ENCODE measurements at places on chromosomes 2 and 18.

DNA sequence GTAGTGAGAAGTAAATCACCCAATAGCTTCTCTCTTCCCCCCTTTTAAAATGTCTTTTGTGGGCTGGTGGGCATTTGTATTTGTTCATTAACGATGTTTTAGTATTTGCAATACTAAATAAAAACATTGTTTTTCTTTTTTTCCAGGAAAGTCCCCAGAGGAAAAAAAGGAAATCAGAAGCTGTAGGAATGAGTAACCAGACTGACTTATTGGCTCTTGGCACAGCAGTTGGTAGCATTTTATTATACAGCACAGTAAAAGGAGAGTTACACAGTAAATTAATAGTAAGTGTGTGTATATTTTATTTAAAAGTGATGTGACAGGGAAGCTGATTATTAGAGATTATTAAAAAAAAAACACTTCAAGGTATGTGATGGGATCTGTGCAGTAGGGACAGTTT is 7.4 kb downstream of the WDR43 start:
- DNase-seq, result no peak

- peak; percentile 19 for DNase-seq
Measured at GRCh38 chr2:209334188-209335017, 89.4 kb upstream of the MAP2 start.

DNA sequence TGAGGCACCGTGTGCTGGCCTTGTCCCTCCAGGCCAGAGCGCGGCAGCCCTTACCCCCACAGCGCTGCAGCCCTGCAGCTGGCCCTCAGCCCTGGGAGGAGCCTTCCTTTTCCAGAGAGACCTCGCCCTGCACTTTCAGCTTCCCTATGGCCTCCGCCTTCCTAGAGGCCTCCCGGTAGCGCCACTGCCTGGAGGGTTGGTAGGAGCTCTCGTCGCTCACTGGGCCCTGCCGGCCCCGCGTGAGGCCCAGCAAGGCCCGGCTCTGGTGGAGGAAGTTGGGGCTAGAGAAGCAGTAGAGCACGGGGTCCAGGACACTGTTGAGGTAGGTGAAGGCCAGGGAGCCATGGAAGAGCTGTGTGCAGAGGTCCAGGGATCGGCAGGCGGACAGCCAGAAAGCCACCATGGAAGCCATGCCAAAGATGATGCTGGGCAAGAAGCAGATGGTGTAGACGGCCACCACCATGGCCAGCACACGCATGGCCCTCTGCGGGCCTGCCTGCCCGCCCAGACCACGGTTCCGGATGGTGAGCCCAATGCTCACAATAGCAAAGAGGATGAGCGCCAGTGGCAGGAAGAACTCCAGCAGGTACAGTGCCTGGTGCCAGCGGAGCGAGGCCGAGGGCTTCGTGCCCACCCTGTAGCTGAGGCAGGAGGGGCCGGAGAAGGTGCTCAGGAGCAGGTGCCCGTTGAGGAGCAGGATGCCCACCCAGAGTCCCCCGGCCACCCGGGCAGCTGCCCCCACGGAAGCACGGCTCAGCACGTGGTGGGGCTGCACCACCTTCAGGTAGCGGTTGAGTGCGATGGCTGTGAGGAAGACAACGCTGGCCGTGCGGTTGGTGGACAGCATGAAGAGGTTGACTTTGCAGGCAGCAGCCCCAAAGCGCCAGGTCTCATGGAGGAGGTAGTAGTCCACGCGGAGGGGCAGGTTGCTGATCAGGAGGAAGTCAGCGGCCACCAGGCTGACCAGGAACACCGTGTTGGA is 821 bp downstream of the OXER1 start:
- no peak for DNase-seq

- no peak for DNase-seq
Measured at GRCh38 chr2:153940511-153940910, 68.8 kb downstream of the GALNT13 start.

GRCh38 chr2:199130501-199130900 is 327.2 kb downstream of the SATB2 start:
- DNase-seq, result no peak

- DNase-seq, result no peak
Measured at GRCh38 chr18:29008809-29009208, 831.9 kb upstream of the CDH2 start.

DNA sequence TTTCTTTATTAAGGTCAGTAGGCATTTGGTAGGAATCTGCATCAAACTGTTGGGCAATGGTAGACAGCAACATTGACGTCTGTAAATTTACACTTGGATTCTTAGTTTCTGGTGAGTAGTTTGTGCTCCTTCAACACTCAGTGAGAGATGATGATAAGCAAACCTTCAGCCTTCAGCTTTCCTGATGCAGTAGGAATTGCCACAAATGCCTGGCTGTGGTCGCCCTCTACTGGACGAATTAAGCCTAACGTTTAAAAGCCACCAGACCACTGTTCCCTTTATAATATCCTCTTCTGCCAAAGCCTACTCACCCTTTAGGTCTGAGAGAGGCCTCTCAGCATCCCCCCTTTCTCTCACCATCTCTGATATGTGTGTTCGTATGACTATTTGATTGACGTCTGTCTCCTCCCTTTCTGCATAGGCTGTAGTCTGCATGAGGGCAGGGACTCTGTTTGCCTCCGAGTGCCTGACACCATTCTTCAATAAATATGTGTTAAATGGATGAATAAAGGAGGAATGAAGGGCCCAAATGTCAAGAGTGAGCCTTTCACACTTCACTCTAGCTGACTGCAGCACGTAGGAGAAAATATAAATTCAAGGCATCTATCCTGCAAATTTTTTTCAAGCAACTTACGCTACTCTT is 47.0 kb upstream of the PLEKHM3 start:
- peak; percentile 65 for DNase-seq

DNA sequence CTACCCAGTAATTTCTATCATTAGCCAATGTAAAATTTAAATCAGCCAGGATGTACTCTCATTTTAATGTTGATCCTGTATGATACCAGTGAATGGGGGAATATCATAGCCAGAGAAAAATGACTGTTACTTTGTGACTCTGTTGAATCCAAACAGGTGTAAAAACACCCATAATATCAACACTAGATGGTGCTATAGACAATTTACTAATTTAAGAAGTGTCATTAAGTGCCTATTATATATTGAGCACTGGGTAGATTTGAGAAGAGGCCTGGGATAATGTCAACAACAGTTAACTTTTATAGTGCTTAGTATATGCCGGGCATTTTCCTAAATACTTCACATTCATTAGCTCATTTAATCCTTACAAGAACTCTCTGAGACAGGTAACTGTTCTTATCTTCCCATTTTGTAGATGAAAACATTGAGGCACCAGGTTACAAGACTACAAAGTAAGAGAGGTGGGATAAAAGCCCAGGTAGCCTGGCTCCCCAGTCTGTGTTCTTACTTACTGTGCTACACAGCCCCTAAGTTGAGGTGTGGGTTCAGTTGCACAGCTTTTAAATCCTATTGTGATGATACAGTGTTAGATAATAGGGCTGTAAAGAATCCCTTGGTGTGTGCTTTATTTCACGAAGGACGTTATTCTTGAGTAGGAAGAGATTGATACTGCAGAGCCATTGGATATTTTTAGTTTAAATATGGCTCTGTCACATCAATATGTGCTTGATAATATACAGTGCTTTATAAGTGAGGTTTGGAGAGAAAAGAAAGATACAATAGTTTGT is 325.5 kb downstream of the AGPS start:
- no peak for DNase-seq

- DNase-seq, result no peak
Measured at GRCh38 chr2:236856848-236857235, 228.8 kb upstream of the COPS8 start.

- no peak for DNase-seq
Measured at GRCh38 chr2:36456227-36457175, 100.9 kb downstream of the CRIM1 start.

DNA sequence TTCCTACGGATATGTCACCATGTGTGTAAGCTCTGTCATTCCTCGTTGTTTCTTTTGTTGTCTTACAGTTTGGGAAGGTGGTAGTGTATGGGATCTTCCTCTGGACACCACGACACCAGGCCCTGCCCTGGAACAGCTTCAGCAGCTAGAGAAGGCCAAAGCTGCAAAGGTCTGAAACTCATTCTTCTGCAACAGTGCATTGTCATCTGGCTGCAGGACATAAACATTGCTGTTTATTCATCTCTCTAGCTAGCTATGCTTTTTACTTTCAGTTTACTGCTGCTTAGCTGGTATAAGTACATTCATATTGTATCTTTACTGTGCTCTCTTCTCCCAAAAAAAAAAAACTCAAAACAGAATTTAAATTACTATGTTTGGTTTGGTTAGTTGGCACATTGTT is 39.2 kb upstream of the KCNJ13 start:
- no peak for DNase-seq

DNA sequence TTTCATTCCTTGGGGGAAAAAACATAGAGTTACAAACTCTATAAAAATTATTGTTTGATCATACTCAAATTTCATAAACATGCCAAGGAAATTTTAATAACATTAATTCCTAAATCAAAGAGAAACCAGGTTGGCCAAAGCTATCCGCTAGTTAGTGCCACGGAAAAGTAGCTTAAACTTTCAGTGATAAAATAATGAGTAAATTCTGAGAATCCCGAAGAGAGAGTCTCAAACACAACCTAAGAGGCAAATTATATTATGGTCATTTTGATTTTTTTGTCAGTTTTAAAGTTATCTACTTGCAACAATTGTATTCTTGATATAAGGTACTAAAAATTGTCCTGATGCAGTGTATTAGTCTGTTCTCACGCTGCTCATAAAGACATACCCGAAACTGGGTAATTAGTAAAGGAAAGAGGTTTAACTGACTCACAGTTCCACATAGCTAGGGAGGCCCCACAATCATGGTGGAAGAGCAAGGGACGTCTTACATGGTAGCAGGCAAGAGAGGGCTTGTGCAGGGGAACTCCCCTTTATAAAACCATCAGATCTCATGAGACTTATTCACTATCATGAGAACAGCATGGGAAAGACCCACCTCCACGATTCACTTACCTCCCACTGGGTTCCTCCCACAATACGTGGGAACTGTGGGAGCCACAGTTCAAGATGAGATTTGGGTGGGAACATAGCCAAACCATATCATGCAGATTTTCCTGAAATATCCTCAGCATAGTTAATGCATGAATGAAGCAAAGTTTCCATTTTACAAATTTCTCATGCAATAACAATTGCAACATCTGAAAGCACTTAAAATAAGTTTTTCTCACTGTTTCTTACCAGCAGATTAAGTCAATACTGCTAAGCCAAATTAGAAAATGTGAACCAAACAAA is 205.9 kb upstream of the STK17B start:
- DNase-seq, result peak; percentile 58

DNA sequence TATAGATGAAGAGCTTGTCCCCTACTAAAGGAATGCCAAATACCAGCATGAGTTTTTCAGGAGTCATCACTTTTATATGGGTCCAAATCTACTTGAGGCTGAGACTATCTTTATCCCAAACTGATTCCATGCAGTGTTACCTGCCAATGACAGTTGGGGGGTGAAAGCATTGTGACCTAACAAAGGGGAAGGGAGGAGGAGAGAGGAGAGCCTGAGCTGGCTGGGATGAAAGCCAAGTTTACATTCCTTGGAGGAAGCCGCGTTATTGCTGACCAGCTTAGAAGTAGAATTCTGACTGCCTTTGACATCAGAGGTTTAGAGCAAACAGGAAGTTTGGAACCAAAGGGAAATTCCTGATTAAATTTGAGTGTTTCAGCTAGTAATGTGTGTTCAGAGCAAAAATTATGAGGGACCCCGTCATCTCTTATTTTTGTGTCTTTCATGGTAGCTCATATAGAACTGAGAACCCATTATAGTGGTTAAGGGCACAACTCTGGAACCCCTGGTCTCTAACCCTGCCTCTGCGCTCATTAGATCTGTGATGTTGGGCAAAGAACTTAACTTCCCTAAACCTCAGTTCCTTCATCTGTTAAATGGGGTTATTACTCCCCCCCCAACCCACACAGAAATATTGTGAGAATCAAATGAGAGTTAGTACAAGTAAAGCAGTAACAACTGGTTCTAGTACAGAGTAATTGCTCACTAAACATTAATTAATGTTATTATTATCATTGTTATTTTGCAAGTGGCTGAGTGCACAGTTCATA is 199.3 kb upstream of the EPAS1 start:
- no peak for DNase-seq

- DNase-seq, result no peak
Measured at GRCh38 chr2:195534971-195535370, 122.1 kb upstream of the SLC39A10 start.

GRCh38 chr18:7116792-7117389 is 706 bp downstream of the LAMA1 start:
- no peak for DNase-seq

DNA sequence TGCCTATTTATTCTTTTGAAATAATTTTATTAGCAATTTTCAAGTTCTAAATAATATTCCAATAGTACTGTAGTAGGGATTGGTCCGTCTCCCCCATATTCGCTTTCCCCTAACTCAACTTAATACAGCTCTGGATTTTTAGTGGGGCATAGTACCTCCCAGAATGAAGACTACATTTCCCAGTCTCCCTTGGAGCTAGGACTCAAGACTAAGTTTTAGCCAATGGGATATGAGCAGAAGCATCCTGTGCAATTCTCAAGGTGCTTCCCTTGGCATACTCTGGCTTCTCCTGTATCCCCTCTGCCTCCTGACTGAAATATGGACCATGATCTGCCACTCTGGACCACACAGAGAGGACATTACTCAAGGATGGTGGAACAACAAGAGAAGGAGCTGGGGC is 24.1 kb downstream of the ST3GAL5 start:
- DNase-seq, result no peak

DNA sequence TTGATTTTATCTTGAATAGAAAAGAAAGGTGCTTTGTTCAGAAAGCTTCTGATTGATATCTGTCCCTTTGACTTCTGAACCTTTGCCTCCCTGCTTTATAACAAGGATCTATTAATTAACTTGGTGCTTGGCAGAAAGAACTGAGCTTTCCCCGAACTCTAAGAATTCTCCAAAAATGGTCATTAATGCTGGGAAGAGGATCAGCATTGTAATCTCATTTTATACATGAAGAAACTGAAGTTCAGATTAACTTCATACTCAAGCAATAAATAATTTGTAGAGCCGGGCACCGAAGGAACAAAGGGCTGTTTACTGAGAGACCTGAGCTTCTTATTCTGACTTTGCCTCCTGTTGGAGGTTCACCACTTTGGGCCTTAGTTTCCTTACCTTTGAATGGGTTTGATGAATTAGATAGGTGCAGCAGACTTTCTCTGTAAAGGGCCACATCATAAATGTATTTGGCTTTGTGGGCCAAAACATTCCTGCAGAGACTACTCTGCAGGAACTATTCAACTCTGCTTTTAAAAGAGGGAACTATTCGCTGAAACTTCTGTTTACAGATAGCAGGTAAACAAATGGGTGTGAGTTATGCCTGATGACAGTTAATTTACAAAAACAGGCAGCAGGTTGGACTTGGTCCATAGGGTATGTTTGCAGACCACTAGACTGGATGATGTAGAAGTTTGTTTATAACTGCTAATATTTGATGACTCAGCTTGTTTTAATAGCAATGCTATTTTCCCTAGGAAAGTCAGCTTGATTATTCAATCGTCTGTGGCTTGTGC is 272.9 kb downstream of the TGIF1 start:
- DNase-seq, result no peak

- no peak for DNase-seq
Measured at GRCh38 chr2:239961662-239962613, 63.2 kb downstream of the NDUFA10 start.
